NCI-H1092 (cell line): ENCODE measurements at places on chromosomes 7 and 10.

GRCh38 chr10:21694631-21695030, 160.6 kb downstream of the MLLT10 start:
- DNase-seq, result no peak

DNA sequence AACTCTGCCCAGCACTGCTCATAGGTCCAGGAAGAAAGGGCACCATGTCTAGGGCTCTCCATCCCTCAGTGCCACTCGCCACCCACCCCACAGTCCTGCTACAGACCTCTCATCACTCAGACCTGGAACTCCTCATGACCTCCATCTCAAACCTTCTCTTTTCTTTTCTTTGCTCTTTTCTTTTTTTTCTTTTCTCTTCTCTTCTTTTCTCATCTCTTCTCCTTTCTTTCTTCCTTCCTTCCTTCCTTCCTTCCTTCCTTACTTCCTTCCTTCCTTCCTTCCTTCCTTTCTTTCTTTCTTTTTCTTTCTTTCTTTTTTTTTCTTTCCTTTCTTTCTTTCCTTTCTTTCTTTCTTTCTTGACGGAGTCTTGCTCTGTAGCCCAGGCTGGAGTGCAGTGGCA, 122.2 kb downstream of the KLF6 start:
- no peak for DNase-seq

- DNase-seq, result no peak
Measured at GRCh38 chr10:47332946-47333345, 10.7 kb downstream of the GDF2 start.

- DNase-seq, result no peak
Measured at GRCh38 chr7:142557971-142558582, 191.2 kb upstream of the PRSS1 start.

- no peak for DNase-seq
Measured at GRCh38 chr10:46077141-46077554, 31.1 kb upstream of the MSMB start.
